CD14-positive monocyte (primary cell): ENCODE measurements at places on chromosomes 6 and 20.

GRCh38 chr20:17658648-17658993 lies 23.4 kb downstream of the RRBP1 start:
- DNase-seq = no peak

GRCh38 chr6:140789466-140789865 lies 1343.3 kb upstream of the GJE1 start:
- DNase-seq = no peak

- DNase-seq = no peak
Measured at GRCh38 chr6:4368649-4369048, 233.3 kb upstream of the ECI2 start.

- no peak for DNase-seq
Measured at GRCh38 chr6:142045380-142046278, 87.1 kb upstream of the GJE1 start.
